NCI-H1417 (cell line): ENCODE measurements at places on chromosomes 13 and 19.

DNA sequence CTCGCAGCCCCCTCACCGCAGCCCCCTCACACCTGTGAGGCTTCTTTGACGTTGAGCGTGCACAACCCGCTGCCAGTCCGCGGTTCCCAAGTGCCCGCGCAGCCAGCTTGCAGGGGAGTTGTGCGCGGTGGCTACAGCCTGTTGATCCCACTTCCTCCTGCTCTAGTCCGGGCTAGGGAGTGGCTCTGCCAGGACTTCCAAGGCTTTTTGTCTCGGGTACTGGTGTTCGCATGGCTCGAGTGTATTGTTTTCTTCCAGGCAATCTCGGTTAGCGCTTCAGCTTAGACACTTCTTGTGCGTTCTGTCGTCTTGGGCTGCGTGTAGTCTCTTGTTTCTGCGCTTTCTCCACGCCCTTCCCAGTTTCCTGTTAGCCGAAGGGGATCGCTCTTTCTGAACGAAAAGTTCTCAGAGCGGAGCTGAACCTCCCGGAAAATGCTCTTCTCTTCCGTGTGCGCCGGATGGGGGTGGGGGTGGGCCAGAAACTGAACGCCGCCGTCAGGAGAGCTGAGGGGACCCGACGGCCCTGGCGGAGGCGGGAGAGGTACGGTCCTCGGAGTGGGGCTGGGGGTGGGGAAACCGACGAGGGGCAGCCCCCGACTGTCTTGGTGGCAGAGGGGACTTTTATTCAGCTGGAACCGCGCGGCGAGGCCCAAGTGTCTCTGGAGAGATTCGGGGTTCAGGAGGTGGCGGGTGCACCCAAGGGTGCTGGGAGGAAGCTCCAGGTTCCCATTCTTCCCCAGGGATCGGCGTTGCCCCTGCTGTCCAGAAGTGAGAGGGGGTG is 697 bp upstream of the DGKH start:
- peak; percentile 69 for DNase-seq

- no peak for DNase-seq
Observed at GRCh38 chr13:93290503-93290902, 63.9 kb downstream of the GPC6 start.

- DNase-seq = peak; percentile 59
Observed at GRCh38 chr13:109655611-109656010, 130.8 kb downstream of the IRS2 start.

DNA sequence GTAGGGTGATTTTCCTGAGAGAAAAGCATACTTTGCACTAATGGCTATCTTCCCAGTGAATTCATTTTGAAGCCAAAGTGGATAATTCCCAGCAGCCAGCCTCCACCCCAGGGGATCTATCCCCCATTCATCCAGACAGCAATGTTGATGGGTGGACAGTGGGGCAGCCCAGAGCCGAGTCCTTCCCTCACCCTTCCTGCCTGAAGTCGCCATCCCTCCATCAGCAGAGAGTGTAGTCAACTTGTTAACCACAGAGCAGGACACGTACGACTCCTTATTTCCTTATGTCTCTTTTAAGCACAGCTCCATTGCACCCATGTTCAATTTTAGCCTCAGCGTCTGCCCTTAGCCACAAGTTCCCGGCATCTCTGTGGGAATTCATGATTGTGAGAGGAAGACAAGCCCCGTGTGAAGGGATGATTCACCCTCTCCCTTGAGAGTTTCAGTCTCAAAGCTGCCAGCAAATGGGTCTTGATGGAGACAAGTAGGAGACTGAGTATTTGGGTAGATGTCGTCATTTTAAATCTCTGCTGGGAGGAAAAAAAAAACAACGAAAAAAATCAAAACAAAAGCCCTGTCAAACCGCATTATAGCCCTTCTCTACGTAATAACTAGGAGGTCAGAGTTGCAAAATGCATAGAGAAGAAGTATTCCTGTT is 58.3 kb upstream of the MEDAG start:
- DNase-seq = no peak

DNA sequence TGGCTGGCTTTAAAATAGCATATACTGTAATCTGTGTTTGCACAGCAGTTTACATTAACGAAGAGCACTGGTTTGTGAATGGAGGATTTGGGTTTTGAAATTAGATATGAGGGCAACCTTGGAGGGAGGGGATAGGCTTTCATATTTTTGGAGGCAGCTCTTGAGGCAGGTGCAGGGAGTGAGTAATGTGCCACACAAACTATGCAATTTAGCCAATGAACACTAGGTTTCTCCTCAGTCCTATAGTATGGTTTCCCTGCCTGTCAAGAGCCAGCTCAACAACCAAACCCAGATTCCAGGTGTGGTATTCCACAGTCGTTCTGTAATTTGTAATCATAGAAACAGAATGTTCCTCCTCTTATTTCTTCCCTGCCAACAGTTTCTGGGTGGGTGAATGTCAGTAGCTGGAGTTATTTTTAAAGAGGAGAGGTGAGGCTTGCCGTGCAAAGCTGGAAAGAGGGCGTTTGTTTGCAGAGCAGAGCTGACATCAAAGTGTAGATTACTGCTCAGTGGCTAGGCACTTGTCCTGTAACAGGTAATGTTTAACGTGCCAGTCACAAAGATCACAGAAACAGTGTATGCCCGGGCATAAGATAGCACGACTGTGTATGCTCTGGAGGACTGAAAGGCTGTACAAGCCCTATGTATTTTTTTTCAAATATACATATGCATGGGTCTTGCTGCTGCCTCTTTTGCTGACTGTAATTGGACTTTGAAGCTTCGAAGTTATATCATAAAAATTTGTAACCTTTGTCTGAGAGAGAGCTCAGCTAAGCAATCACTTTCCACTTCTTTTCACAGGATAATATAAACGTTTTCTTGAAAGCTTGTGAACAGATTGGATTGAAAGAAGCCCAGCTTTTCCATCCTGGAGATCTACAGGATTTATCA is 124.2 kb downstream of the LMO7 start:
- DNase-seq = peak; percentile 93

GRCh38 chr13:77489566-77490337 is 45.8 kb upstream of the SCEL start:
- DNase-seq = no peak

DNA sequence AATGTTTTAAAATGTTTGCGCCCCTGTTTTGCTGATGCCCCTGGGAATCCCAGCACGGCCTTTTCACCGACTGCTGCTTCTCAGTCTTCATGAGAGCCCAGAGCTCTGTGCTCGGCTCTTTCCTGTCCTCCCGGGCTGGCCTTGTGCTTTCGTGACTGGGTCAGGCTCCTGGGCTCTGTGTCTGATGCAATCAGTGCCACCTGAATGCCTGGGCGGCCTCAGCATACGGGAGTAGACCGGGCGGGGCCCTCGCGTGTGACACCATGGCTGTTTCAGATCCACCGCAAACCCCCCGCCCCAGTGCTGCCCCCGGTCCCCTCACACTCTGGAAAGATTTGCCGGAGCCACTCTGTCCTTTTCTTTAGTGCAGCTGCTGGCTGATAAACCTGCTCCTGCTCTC is 21.4 kb downstream of the PABPC3 start:
- no peak for DNase-seq

DNA sequence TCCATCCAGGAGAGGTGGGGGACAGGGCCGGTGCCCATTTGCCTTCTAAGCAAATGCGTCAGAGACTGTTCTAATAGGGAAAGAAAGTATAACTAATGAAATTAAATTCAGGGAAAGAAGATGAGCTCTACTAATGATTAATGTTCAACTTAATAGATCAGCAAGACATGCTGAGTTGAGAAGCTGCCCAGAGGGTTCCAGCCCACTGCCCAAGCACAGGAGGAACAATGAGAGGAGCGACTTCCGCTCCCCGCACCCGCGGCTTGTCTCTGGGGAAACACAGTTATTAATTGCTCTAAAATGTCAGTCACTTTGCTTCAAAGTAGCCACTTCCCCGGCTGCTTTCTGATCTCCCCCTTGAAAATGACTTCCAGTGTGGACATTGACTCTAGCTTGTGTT is 331.3 kb downstream of the UQCRFS1 start:
- no peak for DNase-seq

DNA sequence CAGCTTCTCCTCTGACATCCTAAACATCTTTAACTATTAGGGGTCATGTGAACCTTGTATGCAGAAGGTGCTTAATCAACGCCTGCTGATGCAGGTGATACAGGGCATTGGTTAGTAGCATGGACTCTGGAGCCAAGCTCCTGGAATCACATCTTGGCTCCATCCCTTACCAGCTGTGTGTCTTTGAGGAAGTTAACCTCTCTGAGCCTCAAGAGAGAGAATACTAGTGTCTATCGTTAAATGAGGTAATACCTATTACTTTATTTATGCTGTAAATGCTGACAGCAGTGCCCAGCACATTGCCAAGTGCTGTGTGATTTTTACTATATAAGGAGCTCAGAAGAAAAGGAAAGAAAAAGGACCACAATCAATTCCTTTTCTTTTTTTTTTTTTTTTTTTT is 11.2 kb upstream of the SELENOW start:
- DNase-seq = no peak

GRCh38 chr13:111119966-111120365 is 4.9 kb downstream of the ARHGEF7 start:
- DNase-seq = no peak

- DNase-seq = no peak
Observed at GRCh38 chr19:36103842-36104552, 6.9 kb upstream of the OVOL3 start.

GRCh38 chr19:13417054-13417453 is 89.2 kb downstream of the CACNA1A start:
- DNase-seq = no peak

- no peak for DNase-seq
Observed at GRCh38 chr19:58227964-58228584, 640 bp upstream of the ZNF544 start.

DNA sequence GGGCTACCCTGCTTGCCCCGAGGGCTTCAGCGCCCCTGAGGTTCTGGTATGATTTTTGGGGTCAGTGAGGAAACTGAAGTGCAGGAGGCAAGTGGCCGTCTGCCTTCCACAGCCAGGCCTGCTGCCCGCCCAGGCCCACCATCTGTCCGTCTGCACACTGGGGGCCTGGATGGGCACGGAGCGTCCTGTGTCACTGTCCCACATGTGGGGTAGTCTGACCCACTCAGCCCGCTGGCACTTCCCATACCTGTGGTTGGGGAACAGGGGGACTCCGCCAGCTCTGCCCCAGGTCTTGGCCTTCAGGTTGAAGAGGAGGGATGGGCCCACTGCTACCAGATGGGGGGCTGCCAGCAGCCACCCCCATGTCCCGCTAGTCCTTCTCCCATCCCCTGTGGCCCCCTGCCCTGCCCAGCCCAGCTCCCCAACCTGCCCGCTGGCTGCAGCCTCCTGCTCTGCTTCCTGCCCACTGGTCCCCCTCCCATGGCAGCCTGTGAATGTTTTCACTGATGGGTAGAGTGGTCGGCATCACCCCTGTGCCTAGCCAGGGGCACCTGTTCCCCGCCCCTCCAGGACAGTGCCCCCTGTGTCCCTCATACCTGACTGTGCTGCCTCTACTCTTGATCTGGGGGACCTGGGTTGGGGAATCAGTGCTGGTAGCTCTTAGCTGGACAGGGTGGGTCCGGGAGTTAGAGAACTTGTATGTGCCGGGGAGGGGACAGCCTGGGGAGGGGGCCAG is 9.5 kb downstream of the PIAS4 start:
- DNase-seq = no peak

DNA sequence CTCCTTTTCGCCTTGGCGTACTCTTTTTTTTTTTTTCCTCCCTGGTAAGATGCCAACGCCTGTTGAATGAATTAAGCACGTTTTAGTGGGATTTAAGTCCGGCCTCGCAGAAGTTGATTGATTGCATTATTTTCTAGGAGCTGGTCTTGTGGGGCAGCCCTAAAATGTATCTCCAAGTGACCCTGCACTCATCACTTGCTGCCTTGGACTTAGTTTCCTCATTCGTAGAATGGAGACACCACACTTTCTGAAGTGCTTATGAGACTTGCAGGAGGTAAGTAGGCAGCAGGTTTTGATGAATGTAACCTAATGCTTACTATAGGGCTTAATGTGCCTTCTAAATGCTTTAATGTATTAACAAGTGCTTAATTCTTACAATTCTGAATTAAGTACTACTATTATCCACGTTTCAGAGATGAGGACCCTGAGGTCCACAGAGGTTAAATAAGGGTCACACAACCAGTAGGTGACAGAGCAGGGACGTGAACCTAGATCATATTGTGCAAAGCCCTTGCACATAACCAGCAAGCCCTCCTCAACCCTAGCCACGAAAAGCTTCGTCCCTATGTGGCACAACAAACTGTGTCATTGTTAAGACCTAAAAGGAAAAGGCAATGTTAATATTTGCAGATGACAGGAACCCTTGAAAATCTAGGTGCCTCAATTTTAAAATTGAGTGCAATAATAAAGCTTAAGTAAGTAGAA is 514 bp upstream of the ARGLU1 start:
- DNase-seq = no peak

DNA sequence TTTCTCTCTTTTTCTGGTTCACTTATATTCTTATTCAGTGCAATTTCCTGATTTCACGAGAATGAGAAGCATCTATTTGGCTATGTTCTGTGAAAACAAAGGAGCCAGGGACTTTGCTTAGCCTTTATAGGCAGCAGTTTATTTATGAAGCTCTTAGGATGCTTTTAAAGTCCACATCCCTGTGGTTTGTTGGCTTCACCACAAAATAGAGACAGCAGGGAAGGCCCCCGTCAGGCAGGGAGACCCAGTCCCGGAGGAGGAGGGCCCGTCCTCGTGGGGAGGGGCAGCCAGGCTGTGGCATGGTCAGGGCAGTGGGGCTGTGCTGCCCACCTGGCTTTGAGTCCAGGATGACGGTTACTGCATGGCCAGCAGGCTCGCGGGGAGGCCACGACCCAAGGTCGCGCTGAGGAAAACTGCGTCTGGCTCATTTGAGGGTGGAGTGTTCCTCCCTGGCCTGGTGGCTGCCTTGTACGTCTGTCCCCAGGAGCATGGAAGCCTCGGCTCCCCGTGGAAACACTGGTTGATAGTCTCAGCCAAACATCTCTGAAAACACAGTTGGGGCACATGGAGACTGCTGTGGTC is 92.7 kb downstream of the ATP11A start:
- no peak for DNase-seq

DNA sequence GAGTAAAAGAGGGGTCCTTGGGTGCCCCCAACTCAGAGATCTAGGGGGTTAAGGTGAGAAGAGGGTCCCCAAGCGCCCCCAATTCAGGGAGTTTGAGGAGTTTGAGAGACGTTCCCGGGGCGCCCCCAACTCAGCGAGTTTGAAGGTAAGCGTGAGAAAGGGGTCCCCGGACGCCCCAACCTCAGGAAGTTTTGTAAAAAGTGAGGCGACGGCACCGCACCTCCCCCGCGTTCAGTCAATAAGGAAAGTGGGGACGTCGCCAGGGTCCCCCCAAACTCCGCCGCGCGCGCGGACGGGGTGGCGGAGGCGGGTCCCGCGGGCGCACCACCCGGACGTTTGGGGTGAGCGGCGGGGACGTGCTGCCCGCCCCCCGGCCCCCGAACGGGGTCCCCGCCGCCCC is 353 bp downstream of the RFX2 start:
- no peak for DNase-seq

GRCh38 chr19:3554254-3555083 is 2.9 kb downstream of the MFSD12 start:
- DNase-seq = no peak

DNA sequence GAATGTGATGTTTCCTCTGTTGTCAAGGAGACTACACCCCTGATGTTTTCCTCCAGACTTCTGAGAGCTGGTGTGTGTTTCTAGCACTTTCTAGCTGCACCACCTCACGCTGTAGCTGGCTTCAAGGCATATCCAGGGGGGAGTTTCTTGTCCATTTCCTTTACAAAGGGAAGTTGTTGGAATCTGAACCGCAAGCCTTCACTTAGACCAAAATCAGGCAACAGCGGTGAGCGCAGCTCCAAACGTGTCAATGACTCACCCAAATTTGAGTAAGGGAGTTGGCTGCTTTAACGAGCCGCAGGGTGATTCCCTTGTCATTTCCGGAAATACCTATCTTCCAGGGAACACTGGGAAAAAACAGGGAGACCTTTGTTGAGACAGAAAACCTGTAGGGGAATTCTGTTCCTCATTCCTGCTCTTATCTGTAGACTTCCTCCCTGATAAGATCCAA is 2.5 kb downstream of the LDLR start:
- no peak for DNase-seq
